Stromal cell of bone marrow (primary cell): ENCODE measurements at places on chromosomes 13 and 19.

DNA sequence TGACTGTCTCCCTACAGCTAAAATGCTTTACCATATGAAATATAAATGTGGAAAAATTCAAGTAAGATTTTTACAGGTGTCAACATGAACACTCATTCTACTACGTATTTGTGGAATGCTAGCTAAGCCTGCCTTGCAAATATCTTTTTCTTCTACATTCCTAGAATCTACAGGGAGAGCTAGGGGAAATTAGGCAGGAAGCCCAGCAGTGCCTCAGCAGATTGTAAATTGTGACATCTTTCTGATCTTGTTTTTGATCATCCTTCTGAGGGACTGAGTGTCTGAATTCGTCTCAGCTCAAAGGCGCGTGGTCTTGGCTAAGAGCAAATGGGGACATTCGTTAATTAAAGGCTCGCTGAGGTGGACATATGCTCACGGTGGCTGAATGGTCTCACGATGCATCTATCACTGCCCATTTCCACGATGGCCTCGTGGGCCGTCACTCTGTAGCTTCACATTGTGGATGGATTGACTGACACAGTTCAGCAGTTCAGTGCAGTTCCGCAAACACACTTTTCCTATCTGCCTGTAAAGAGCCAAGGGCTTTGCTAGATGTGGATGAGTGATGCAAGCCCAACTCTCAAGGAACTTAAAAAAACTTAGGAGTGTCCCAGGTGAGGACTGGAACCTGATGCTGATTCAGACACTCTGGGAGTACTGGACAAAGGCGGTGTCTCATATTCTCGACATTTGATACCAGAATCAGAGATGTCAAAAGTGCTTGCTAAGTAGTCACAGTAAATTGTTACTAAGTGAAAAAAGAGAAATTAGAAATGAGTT, 562.5 kb downstream of the EFNB2 start:
- DNase-seq: no peak

DNA sequence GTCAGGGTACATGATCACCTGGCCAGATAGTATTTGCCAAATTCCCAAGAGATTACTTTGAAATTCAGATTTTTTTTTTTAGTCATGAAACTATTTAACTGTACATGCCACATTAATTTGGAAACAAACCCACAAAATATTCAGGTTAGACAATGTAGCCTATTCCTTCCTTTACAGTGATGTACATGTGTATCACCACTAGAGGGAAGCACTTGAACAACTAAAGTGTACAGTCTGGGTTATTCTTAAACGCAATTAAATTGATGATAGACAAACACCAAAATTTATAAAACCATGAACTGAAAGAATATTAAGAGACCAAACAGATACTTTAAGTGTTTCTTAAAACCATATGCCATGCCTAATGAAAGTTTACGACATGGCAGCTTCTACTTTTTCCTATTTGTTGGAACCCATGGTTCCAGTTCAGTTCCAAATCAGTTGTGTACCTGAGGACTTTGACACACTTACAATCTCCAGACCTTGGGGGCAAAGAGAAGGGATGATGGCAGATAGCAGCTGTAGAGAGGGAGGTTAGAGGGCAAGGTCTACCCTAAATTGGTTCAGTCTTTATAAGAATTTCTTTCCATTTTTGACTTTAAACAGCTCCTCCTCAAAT, 52.8 kb downstream of the TNFSF13B start:
- DNase-seq: peak; percentile 20

DNA sequence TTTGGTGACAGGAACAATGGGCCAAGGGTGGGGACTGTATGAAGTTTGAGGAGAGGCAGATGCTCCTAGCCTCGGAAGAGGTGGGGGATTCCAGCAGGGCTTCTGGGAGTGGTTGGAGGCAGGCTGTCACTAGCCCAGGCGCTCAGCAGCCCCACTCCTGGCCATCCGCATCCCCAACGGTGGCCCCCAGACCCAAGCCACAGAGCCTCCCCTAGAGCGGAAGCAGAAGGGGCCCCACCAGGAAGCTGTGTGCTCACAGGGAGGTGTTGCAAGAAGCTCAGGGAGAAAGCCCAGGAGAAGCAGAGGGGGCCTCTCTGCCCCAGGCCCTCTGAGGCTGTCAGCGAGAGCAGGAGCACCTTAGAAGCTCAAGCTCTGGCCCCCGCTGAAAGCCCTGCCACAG, 8.3 kb downstream of the PRAM1 start:
- DNase-seq: no peak

- DNase-seq: no peak
Observed at GRCh38 chr19:47518139-47518538, 3.3 kb upstream of the NAPA start.

DNA sequence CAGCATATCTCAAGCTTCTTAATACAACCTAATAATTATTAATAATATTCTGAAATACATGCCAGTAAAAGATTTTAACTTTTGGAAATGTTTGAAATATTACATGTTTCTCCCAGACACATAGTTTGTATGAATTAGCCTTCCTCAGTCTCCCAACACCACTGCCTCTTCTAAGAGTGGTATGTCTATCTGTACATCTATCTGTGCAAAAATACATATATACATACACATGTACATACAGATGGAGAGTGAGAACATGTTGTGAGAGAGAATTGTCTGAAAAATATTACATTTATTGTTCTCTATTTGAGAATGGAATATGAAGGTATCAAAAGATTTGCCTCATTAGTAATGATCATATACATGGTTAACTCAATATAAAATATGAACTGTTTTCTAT, 1567.2 kb upstream of the PRR20A start:
- no peak for DNase-seq

GRCh38 chr19:50557009-50557613, 11.1 kb downstream of the LRRC4B start:
- no peak for DNase-seq

GRCh38 chr19:4016486-4016885, 8.9 kb downstream of the PIAS4 start:
- DNase-seq: no peak

GRCh38 chr13:59681636-59682311, 482.0 kb downstream of the DIAPH3 start:
- DNase-seq: peak; percentile 4

GRCh38 chr19:10682397-10683063, 18.7 kb upstream of the QTRT1 start:
- DNase-seq: no peak

GRCh38 chr13:77230560-77230959, 96.3 kb downstream of the MYCBP2 start:
- no peak for DNase-seq

GRCh38 chr13:49584771-49585182, 581 bp downstream of the RCBTB1 start:
- no peak for DNase-seq

- no peak for DNase-seq
Observed at GRCh38 chr19:36212895-36213294, 1.6 kb downstream of the ZNF565 start.

DNA sequence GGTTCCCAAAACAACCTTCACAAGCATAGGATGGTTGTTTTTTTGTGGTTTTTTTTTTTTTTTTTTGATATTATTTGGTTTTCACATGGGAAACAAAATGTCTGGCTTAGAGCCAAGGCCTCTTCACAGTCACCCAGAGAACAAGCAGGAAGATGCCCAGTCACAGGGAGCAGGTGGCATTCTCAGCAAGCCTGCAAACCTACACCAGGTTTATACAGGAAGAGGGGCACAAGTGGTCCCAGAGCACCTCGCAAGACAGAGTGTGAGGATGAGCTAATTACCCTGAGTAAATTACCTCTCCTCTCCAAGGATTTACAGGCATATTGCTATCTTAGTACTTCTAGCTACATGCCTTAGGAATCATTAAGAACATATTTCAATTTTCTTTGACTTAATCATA, 1375.6 kb downstream of the EFNB2 start:
- no peak for DNase-seq

DNA sequence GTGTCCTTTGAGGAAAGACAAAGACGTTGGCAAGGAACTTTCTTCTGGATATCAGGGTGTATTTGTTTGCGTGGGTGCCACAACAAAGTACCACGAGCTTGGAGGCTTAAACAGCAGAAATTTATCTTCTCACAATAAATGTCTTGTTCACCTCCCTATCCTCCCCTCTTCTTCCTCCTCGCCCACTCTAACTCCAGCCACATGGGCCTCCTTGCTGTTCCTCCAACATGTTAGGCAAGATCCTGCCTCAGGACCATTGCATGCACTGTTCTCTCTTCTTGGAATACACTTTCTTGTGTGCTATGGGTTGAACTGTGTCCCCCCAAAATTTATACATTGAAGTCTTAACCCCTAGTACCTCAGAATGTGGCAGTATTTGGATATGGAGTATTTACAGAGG, 45.7 kb downstream of the VAV1 start:
- DNase-seq: no peak

GRCh38 chr19:13003081-13003480, 7.8 kb downstream of the NFIX start:
- no peak for DNase-seq

DNA sequence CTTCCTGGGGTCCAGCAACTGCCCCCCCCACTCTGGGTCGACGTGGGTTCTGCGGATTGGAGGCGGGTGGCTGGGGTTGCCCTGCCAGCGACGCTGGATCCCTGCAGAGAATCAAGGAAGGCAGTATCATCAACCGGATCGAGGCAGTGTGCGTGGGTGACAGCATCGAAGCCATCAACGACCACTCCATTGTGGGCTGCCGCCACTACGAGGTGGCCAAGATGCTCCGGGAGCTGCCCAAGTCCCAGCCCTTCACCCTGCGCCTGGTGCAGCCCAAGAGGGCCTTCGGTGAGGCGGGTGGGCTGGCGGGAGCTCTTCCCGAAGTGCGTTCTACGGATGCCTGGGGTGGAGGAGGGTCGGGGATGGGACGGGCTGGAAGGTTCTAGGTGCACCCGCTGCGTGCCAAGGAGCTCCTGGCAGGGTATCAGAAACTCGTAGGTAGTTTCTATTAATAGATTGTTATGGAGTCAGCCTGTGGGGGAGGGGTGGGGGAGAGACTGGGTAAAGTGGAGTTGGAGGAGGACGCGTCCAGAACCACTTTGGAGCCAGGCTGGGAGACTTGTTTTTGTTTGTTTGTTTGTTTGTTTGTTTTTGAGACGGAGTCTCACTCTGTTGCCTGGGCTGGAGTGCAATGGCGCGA, 1.5 kb downstream of the GIPC3 start:
- DNase-seq: no peak

DNA sequence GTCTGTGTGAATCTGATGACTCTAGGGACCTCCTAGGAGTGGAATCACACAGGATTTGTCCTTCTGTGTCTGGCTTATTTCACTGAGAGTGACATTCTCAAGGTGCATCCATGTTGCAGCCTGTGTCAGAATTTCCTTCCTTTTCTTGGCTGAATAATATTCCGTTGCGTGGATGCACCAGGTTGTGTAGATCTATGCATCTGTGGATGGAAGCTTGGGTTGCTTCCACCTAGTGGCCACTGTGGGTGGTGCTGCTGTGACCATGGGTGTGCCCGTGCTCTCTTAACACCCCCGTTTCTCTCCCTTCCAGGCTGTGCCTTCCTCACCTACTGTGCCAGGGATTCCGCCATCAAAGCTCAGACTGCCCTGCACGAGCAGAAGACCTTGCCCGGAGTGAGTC, 26.2 kb downstream of the CELF5 start:
- DNase-seq: no peak

DNA sequence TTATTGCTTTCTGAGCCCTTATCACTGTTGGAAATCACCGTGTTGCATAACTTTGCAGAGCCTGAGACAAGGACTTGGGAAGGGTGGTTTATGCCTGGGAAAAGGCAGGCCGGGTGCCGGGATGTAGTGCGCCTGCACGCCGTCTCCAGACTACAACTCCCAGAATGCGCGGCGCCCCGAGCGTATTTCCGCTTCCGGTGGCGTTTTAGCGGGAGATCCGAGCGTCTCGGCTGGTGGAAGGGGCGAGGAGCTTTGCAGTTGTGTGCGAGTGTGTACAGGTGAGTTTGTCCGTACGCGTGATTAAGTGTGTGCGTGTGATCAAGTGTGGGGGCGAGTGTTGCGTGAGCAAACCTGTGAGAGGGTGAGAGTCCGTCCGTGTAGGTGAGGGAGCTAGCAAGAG, 75.4 kb downstream of the PEG3 start:
- DNase-seq: peak; percentile 2

- no peak for DNase-seq
Observed at GRCh38 chr19:40623403-40624251, 22.5 kb downstream of the LTBP4 start.

DNA sequence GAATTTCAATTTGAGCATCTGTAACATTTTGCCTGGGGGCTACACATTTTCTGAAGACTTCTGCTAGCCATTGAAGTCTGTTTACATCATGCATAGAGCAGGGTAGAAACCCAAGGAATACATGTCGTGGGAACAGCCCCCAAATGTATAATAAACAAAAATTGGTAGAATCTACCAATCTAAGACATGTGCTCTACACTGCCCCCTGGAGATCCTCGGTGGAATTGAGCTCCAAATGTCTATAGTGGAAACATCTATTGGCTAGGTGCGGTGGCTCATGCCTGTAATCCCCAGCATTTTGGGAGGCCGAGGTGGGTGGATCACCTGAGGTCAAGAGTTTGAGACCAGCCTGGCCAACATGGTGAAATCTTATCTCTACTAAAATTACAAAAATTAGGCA, 57.3 kb downstream of the MBD3L2B start:
- no peak for DNase-seq

- no peak for DNase-seq
Observed at GRCh38 chr13:54980651-54981050, 1952.0 kb downstream of the OLFM4 start.

- DNase-seq: no peak
Observed at GRCh38 chr13:85618521-85618920, 180.7 kb downstream of the SLITRK6 start.

DNA sequence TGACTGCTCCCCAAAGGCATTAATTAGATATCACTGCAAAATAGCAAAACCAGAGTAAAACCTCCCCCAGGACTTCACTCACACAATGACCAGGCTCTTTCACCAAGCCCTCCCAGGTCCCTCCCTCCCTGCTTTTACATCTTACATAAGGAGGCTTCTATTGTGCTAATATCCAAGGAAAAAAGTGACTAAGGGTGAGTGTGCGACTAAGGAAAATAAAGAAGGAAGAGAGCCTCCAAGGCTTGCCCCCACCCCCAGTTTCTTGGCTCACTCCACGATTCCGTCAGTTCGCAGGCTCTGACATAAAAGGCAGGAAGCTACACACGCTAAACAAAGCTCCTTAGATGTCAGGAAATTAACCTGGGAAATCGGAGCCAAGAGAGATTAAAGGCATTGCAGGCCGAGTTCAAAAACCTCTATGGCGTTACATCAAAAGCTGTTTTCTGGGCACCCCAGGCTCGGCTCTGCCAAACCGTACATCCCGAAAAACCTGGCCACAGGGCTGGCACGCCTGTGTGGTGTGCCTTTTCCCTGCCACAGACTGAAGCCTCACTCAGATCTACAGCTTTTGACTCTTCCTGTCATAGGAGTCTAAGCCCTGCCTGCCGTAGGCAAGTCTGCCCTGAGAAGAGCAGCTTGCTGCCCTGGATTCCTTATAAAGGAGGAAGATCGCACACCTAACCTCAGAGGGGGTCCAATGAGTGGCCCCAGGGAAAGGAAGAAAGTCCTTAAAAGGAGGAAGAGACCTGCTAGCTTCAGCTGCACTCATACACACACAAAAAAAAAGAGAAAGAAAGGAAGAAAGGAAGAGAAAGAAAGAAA, 67.0 kb upstream of the SERP2 start:
- DNase-seq: peak; percentile 98

- peak; percentile 42 for DNase-seq
Observed at GRCh38 chr19:35828692-35829301, 16.2 kb upstream of the PRODH2 start.
